GM12891 (cell line): ENCODE measurements at places on chromosomes 5 and 9.

DNA sequence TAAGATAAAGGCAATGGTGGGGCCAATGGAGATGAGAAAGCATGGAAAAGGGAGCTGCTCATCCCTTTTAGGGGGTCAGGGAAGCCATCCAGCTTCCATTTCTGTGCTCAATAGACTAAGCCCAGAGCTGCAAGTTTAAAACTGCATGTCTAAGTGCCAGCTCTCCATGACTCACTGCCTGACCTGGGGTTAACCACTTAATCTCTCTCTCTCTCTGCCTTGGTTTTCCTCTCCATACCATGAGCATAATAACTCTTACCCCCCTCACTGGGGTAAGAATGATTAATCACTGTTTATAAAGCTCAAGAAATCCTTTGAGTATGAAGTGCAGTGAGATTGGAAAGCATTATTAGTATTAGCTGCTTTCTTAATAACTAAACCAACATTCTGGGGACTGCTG, 1382.4 kb upstream of the WWC1 start:
- no peak for DNase-seq

- no peak for DNase-seq
Measured at GRCh38 chr9:132351404-132352045, 3.3 kb downstream of the SETX start.

DNA sequence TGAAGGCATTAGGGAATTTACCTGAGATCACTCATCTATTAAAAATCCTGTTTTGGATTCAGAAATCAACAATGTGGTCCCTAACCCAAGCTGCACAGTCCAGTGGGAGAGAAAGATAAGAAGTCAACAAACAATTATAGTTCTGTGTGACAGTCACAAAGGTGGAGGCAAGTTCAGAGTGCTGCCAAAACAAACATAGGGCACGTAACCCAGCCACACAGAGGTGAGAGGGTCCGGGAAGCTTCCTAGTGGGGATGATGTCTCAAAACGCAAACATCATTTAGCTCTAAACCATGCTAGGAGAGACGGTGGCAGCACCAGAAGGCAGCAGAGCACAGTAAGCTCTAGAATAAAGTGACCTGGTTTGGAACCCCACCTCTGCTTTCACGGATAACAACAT, 158.9 kb downstream of the MAPKAP1 start:
- no peak for DNase-seq

GRCh38 chr9:73683862-73684591, 532.4 kb downstream of the ANXA1 start:
- peak; percentile 1 for DNase-seq

DNA sequence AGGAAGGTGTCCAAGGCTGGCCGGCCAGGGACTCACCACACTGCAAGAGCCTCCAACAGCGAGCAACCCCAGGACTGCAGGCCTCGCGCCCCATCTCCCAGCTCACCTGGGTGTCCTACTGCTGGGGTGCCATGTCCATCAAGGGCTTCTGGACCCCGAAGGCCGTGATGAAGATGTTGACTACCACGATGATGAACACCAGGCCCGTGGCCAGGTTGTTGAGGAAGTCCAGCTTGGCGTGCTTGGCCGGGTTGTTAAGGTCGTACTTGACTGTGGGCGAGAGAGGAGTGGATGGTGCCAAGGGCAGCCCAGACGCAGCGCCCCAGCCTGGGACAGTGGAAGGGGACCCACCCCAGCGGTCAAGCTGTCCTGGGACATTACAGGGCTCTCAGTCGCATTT, 9.3 kb downstream of the NINJ1 start:
- peak; percentile 7 for DNase-seq

- no peak for DNase-seq
Measured at GRCh38 chr5:83503662-83504061, 32.1 kb downstream of the VCAN start.

DNA sequence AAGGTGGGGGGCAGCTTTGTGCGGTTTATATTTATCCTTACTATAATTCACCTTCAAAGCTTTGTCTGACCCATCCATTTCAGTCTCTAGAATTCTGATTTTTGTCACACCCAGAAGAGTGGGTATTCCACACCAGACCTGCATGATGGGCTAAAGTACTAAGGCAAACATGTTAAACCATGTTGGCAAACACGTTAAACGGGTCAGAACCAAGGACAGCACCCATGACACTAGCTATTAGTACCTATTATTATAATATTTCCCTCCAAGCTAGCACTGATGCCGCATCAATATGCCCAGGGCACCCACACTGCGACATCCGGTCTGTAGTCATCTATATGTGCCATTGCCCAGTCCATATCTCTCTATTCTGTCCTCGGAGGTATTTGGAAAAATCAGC, 104.7 kb downstream of the FBXW11 start:
- DNase-seq = no peak

GRCh38 chr9:97276310-97276852, 31.1 kb upstream of the CCDC180 start:
- DNase-seq = no peak

GRCh38 chr9:1460143-1460769, 410.1 kb downstream of the DMRT2 start:
- DNase-seq = peak; percentile 14

- DNase-seq = no peak
Measured at GRCh38 chr5:647727-648126, 35.6 kb downstream of the CEP72 start.

GRCh38 chr9:72213906-72214305, 64.7 kb downstream of the GDA start:
- DNase-seq = no peak

GRCh38 chr5:96940586-96940985, 4.7 kb downstream of the LNPEP start:
- no peak for DNase-seq

DNA sequence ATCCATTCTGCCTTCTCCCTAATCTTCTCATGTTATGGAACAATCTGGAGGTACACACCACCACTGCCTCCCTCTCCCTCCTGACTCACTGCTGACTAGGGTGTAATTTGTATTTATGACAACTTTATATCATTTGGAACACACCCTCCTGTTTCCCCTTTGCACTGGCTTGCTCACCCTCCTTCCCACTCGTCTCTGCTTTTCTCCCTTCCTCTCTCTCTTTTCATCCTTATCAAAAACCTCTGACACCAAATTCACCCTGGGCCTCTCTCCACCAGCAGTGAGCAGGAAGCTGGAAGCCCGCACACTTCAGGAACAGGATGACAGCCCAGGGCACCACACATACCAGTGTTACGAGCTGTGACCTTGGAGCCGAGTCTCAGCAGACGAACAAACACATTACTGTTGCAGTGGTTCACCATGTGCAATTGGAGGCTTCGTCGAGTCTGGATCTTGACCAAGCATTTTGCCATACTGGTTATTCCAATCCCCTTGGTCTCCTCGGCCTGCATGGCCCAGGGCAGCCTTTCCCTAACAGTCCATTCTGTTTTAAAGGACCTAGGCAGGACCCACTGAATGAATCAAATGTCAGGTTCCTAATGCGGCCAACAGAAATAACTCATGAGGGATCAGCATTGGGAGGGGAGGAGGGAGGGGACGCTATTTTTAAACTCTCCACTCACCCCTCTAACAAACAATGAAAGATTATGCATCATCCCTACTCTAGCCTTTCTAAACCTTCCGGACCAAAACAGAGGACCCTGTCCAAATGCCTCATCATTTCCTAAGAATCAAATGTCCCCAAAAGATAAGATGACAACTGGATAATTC, 203.9 kb upstream of the RASEF start:
- no peak for DNase-seq

GRCh38 chr5:67643536-67643935, 446.9 kb upstream of the CD180 start:
- no peak for DNase-seq

DNA sequence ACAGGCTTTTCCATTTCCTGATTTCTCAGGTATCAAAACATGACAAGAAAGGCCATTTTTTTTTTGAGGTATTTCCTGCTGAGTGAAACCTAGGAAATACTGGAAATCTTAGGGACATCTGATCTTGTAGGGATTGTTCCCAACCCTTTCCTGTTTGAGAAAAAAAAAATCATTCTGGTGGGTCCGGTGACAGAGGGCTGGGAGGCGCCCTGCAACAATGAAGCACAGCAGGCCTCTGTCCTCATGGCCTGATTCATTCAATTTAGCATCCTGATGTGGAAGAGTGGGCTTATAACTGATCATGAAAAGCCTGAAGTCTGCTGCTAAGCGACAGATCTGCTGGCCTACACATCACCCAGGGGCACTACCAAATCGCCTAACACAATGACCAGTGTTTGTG, 3.0 kb upstream of the C9orf153 start:
- DNase-seq = no peak

- DNase-seq = no peak
Measured at GRCh38 chr5:138974227-138975063, 99.3 kb upstream of the LRRTM2 start.

DNA sequence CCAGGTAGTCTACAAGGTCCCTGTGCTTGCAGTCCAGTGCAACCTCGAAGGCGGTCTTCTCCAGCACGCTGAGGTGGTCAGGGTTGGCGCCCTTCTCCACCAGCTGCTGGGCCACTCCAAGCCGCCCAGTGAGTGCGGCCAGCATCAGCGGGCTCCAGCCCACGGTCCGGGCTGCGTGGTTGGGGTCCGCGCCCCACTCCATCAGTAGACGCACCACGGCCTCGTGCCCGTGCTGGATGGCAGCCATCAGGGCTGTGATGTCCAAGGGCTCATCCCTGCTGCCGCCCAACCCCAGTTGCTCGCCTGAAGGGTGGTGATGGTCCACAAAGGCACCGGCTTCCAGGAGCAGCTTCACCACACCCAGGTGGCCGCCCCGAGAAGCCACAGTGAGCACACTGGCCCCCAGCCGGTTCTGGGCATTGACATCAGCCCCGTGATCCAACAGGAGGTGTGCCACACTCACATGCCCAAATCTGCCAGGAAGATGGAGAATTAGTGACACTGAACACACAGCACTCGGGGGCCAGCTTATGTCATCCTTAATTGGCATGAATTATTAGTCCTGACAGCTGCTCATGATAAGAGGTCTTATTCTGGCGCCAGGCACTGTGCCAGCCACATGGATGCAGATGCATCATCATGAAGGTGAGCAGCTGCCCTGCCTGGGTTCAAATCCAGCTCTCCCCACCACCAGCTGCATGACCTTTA, 6.1 kb downstream of the ANKS6 start:
- no peak for DNase-seq

GRCh38 chr5:176540956-176541337, 3.7 kb upstream of the RNF44 start:
- no peak for DNase-seq

- no peak for DNase-seq
Measured at GRCh38 chr9:70590315-70590677, 175.8 kb upstream of the KLF9 start.

DNA sequence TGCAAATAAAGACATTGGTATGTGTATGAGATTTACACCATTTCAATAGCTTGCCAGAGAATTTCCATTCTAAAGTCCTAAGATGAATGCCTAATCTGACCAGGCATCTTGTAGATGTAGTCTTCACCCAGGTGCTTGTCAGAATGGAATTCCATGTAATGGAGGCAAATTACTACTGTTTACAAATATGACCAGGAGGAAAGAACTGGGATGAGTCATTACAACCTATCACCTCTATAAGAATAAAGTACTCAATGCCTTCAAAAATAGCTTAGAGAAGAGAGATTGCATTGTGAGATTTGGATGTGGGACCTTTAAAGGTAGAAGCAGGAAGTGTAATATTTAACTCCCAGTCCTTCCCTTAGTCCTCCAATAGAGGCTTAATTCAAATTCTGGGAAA, 507.0 kb upstream of the PTGER4 start:
- DNase-seq = no peak

DNA sequence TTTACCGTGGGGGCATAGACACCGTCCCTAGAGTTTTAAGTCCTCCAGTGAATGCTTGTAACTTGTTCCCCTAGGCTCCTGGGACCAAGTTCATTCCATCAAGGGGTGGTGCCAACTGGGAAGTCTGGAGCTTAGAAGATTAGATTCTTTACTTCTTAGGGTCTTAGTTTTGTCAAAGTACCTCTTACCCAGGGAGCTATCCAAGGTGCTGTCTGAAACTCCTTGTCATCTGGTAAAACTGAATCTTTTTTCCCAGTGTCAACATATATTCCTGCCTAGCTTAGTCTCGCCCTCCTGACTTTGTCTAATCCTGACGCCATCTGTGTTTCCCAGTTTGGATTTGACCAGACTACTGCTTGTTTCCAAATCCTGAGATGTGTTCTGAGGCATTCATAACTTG, 41.6 kb downstream of the MAMDC2 start:
- no peak for DNase-seq

DNA sequence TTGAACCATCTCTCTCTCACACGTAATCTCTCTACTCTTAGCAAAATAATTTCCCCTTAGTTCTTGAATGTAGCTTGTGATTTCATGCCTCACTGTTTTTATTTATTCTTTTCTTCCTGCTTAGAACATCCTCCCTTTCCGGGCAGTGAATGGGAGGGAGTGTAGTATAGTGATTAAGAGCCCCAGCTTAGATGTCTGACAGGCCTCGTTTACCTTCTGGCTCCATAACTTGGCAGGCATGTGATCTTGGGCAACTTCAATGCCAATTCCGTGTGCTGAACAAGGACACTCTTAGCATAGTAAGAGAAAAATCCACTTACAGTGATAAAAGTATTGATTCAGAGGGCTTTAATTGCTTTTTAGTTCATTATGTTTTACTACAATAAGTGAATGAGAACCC, 96.3 kb upstream of the TNPO1 start:
- no peak for DNase-seq

DNA sequence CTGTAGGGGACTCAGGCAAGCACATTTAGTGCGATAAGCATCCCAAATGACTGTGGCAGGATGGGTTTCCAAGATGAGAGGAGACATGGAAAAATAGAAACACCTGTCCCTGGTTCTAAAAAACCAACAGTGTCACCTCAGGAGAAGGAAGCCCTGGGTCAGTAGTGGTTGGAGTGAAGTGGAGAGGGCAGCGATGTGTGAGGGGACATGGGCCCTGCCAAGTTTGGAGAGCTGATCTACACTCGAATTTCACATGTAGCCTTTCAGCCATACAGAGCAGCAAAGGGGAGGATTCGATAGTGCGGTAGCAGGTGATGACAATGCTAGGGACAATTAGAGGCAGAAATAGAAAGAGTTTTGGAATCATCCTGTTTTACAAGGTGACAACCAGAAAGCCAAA, 32.6 kb upstream of the LHX2 start:
- no peak for DNase-seq
